ENCODE measurements at places on chromosomes 3 and 15.

DNA sequence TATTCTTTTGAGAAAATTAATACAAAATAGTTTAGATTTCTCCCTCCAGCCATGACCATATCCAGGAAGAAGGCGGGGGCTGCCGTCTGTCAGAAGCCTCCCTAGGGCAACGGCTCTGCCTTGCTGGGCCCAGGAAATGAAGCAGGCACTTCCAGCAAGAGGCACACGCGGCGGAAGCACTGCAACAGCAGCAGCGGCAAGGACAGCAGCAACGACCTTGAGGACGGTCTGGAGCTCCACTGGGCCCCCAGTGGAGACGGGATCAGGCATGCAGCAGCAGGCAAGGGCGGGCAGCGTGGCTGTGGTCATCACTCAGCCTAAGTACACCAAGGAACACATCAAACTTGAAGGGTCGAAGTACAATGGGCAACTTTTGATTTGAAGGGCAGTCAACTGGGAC, 61.3 kb upstream of the EPHA6 start:
- DNase-seq, result no peak

DNA sequence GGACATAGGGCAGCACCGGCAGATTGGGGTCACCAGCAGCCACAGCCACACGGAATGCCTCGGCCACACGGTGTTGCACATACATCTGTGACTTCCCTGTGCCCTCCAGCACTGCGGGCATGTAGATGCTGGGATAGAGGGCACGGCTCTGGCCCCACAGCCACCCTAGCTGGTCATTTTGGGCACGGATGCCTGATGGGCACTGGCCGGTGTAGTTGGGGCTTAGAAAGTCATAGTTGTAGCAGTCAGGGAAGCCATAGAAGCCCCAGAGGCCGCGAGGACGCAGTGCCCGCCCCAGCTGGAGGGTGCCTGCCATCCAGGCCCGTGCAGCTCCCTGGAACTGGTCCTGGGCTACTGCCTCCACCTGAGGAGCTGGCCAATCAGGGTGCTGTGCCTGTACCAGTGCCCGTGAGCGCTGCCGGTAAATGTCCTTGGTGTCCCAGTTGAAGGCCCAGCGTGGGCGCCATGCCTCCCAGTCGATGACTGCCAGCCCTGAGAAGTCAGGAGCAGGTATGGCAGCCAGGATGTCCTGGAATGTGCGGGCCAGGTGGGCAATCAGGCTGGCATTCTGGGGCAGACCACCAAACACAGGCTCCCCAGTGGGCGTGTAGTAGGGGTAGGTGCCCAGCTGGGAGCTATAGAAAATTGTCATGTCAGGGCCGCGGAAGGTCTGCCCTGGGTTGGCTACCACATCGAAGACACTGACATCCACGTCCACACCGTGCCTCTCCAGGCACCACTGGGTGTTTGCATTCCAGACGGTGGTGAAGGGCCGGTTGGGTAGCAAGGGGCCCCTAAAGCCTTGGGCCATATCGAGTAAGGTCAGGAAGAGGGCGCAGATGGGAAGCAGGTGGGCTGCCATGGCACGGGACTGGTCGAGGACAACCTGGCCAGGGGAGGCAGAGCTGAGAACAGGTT, 1.0 kb downstream of the HYAL1 start:
- DNase-seq, result no peak

DNA sequence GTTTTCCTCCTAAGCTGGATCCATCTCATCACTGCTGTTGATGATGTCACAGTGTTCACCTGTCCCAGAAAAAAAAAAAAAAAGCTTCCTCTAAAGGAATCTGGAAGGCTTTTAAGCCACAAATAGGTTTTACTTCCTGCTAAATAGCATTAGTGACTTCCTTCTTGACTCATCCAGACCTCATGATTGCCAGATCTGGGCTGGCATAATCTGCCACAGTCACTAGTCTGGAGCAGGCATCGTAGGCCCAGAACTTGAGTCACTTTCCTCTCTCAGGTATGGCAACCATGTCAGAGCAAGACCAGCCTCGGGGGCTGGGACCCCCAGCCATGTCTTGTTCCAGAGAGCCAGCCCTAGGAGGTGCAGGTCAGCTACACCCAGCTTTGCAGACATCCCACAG, 266.5 kb upstream of the CADM2 start:
- peak; percentile 7 for DNase-seq

DNA sequence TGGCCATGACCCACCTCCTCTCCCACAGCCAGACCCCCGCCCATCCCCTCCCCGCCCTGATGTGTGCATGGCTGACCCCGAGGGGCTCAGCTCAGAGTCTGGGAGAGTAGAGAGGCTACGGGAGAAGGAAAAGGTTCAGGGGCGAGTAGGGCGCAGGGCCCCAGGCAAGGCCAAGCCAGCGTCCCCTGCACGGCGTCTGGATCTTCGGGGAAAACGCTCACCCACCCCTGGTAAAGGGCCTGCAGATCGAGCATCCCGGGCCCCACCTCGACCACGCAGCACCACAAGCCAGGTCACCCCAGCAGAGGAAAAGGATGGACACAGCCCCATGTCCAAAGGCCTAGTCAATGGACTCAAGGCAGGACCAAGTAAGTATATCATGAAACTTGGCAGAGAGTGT, 11.7 kb downstream of the MAP1A start:
- DNase-seq, result no peak

DNA sequence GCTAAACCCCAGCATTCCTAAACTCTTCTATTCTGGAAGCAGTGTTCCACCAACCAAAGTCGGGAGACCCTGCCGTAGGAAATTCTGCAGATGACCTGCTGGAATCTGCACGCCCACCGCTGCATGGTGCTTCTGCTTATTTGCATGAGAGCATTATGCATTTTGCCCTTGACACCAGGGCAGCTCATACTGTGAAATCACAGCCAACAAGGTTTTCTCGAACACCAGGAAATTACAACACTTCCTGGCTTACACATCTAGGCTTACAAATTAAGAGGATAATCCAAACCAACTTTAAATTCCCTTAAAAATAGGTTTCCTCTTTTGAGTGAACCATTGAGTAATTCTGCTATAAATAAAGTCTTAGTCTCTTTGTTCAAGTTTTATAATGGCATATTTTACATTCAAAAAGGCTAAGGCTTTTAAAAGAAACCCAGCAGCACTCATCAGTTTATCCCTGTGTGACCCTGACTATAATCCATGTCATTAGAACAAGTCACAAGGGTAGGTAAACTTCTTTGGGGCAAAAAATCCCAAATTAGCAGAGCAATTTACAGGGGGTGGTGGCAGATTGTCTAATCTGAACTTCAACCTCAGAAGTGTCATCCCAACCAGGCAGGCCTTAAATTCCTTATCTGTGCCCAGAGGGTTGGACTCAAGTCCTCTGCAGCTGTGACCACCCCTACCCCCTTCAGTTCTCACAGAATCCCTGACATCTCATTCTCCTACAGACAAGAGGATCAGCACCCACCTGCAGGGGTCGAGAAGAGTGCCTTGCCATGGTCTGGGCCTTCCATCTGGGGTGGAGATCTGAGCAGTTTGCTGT, 33.5 kb upstream of the RBP1 start:
- peak; percentile 94 for DNase-seq

- no peak for DNase-seq
These were observed 946.0 kb downstream of the IGSF11 start for GRCh38 chr3:118088696-118089095.

DNA sequence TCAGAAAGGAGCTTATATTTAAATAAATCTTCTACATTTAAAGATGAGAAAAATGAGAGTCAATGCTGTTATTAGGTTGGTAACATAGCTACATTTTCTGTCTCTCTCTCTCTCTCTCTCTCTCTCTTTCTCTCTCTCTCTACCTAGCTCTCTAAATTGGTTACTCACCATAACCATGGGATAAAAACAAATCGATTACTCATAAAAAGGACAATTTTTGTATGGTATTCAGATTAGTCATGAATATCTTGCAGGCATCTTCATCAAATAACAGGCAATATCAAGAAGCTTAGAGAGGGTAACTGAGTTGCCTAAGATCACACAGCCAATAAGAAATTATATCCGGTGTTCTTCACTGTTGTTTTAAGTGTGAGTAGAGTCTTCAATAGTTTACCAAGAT, 81.8 kb upstream of the ALCAM start:
- DNase-seq, result no peak

DNA sequence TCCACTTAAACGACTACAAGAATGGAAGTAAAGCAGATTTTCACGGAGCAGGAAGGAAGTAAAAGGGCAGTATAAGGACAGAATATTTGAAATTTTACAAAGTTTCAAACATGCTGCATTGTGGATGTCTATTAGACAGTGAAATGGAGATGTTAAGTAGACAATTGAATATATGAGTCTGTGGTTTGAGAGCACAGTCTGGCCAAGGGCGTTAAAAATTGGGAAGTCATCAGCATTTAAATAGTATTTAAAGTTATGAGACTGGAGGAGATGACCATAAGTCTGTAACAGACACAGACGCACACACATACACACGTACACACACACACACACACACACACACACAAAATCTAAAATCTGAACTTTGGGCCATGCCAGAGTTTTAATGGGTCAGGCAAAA, 935.9 kb downstream of the EPHA3 start:
- DNase-seq, result no peak

GRCh38 chr3:167671878-167672427, 18.2 kb upstream of the WDR49 start:
- DNase-seq, result no peak

- DNase-seq, result no peak
These were observed 5.3 kb downstream of the POU1F1 start for GRCh38 chr3:87270908-87271700.

DNA sequence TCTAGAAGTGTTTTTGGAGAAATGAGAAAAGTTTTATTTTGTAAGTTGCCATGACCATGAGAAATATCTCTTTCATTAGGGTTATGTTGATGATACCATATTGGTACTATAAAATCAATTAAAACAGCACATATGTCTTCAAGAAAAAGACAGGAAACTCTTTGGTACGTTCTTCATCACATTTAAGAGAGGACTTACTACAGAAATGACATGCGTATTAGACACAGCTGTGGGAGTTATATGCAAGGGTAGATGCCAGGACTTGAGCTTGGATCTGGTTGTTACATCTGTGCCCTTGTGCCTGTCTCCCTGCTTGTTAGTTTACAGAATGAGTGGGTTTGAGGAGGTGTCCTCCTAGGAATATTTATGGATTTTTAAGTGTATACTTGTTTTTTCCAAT, 103.4 kb upstream of the P2RY1 start:
- no peak for DNase-seq

DNA sequence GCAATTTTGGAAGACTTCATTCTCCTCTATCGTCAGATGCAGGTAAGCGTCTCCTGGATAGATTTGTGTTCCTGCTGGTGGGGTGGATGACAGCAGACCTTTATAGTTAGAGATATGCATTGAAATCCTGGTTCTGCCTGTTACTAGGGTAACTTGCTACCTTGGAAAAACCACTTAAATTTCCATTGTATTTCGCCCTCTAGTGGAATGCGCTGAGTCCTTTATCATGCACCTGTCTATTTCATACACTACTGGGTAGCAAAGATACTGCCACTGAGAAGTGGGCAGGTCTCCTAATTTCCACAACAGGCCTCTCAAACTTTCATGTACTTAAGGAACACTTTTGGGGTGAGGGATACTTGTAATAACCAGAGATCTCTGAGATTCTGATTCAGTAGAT, 209.5 kb upstream of the SUCLG2 start:
- no peak for DNase-seq

- no peak for DNase-seq
These were observed 86.9 kb downstream of the NEO1 start for GRCh38 chr15:73139041-73139743.

- no peak for DNase-seq
These were observed 9.2 kb upstream of the FNDC3B start for GRCh38 chr3:172030181-172030580.

GRCh38 chr3:4712109-4712508, 219.0 kb downstream of the ITPR1 start:
- peak; percentile 60 for DNase-seq

DNA sequence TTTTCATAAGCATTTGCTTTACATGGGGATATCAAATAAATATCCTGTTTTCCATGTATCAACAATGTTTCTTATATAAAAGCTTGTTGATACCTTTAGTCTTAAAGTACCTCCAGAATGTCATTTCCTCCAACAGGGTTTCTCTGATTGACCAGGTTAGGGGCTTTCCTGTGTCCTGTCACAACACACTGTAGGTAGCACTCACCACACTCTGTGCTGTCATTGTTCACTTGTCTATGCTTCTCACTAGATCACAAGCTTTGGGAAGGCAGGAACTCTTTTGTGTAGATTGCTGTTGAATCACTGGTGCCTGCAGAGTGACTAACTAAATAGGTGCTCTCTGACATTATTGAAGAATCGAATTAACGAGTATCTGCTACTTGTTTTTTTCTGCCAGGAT, 49.8 kb downstream of the USP50 start:
- no peak for DNase-seq

DNA sequence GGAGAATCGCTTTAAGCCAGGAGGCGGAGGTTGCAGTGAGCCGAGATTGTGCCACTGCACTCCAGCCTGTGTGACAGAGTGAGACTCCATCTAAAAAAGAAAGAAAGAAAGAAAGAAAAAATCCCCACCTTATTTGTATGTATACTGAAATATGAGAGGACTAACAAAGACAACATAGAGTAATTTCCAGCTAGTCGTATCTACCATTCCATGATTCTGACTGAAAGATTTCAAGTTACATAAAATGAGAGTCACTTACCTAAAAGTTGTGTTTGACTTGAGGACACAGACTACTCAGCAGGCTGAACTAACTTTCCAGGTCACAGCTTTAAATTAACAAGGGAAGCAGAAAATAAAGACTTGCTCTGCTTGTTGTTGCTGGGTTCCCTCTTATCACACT, 18.8 kb upstream of the PRKCI start:
- DNase-seq, result no peak

GRCh38 chr3:51997935-51998596, 2.4 kb upstream of the RPL29 start:
- no peak for DNase-seq

- DNase-seq, result no peak
These were observed 19.0 kb upstream of the LRRC58 start for GRCh38 chr3:120368172-120368571.

GRCh38 chr15:98347001-98347400, 301.3 kb upstream of the IGF1R start:
- no peak for DNase-seq

- DNase-seq, result peak; percentile 22
These were observed 70.4 kb downstream of the CBLB start for GRCh38 chr3:105798381-105798934.

DNA sequence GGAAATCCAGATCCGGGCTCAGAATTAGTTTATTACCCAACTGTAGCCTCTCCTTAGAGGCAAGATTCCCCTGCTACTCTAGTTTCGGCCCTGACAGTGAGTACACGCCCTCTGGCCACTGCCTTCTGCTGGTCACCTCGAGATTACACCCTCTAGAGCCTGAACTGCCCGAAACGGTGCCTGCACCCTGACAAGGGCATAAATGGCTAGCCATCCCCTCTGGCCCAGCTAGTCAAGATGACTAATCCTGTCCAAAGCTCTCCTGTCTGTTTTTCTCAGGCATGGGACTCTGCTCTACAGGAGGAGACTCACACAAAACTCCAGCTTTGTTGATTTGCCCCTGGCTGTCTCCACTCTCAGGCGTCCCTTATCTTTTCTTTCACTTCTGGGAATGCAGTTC, 150.5 kb upstream of the UBE2E2 start:
- no peak for DNase-seq

- no peak for DNase-seq
These were observed 98.5 kb upstream of the SLC25A36 start for GRCh38 chr3:140842984-140843649.

Measured in inflammatory macrophage (primary cell).